LHCN-M2 (cell line): ENCODE measurements at places on chromosomes 2 and 18. TPM values are rescaled to one million over a fixed set of nuclear protein-coding genes. Genes with fewer than 3 reads are reported as not detected.

DNA sequence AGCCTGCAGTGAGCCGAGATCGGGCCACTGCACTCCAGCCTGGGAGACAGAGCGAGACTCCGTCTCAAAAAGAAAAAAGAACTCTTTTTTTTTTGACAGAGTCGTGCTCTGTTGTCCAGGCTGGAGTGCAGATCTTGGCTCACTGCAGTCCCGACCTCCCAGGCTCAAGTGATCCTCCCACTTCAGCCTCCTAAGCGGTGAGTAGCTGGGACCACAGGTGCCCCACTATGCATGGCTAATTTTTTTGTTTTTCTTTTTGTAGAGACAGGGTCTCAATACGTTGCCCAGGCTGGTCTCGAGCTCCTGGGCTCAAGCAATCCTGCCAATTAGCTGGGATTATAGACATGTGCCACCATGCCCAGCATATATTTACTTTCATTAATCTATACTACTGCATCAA is 12.5 kb upstream of the INO80D start:
- DNase-seq: no peak

- no peak for DNase-seq
Observed at GRCh38 chr2:180732337-180732736, 248.1 kb upstream of the UBE2E3 start.

DNA sequence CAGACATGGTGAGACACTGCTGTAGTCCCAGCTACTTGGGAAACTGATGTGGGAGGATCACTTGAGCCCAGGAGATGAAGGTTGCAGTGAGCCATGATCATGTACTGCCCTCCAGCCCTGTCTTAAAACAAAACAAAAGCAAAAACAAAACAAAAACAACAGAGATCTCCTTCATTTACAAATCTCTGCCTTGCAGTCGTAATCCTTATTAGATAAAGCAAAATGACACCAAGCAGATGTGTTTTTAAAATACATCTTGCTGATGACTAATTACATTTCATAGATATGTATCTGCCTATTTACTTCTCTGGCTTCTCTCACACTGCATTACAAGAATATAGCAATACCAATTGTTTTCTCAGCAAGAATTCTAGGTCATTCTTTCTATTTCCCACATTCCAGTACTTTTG is 22.8 kb downstream of the NFE2L2 start:
- no peak for DNase-seq

GRCh38 chr2:136178941-136179601 is 61.1 kb upstream of the CXCR4 start:
- DNase-seq: no peak

GRCh38 chr2:71327916-71328315 is 3.7 kb upstream of the ZNF638 start:
- no peak for DNase-seq

DNA sequence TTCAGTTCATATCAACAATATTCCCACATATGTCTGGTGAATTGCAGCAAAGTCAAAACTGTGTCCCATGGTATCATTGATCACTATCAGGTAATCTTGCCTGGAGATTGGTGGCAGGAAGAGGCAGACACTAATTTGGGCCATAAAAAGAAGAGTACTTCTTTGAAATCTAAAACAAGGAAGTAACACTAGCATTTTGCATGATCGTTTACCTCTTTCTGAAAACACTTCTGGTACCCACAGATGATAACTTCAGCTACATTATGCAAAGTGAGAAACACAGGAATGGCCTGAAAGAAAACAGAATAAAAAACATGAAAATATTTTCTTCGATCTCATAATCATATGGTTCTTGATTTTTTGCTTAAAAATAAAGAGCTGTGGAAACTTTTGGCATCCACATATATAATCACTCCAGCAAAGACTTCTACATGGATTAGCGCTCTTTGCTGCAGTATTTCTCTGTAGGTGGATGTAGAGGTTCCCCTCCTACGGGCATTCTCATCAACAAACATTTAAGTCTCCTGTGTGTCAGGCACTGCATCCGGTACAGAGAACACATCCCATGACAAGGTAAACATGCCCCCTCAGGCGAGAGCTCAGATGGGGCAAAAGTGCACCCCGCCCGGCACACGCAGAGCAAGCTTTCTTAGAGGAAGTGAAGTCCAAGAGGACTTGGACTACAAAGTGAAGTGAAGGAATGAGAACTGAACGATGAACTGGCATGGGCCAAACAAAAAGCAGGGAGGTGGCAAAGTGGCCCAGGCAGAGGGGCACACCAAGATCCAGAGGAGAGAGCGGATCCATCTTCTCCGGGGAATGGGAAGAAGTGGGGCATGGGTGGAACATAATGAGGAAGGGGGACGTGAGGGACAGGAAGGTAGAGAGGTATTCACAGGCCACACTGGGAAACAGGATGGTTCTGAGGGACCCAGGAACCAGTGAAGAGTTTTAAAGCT is 68.0 kb upstream of the RIOK3 start:
- DNase-seq: no peak

DNA sequence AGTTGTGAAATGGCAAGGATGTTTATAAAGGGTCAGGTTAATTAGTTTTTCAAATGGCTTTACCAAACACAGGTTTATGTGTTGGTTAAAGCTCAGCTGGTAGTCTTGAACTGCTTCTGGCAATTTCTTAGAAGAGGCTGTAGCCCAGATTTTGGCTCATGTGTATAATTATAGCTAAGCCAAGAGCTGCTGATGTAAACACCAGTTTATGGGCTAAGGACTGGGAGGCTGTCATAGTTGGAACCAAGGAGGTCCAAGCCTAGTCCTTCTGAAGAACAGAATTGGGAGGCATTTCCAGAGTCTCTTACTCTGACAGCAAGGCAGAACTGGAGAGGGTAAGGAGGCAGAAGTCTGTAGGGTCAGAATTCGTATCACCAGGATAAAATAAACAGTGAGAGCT is 25.4 kb downstream of the UBE2E3 start:
- no peak for DNase-seq

- DNase-seq: peak; percentile 79
Observed at GRCh38 chr2:169095621-169096105, 26.3 kb downstream of the DHRS9 start.

GRCh38 chr2:21643180-21643579 is 519.4 kb downstream of the TDRD15 start:
- DNase-seq: no peak

- no peak for DNase-seq
Observed at GRCh38 chr18:9174302-9174701, 37.7 kb downstream of the ANKRD12 start.

Gene BCL2L11
- total RNA-seq: 1.4 and 6.9 TPM in 2 replicates
